ENCODE measurements at places on chromosomes 1 and 21. TPM values are rescaled to one million over a fixed set of nuclear protein-coding genes. Genes with fewer than 3 reads are reported as not detected.

EXOC8 gene
- total RNA-seq, result 13.3 TPM

KCNN3 gene
- 0.37 TPM for total RNA-seq

AK5 gene
- 5.6 TPM for total RNA-seq

BRINP2 gene
- 0.17 TPM for total RNA-seq

LIPI gene
- not detected for total RNA-seq

SLC45A3 gene
- 7.8 TPM for total RNA-seq

AZIN2 gene
- 0.20 TPM for total RNA-seq

SAMSN1 gene
- total RNA-seq, result 0.32 TPM

NOS1AP gene
- total RNA-seq, result 0.76 TPM

RGS7 gene
- 7.4 TPM for total RNA-seq

APCS gene
- total RNA-seq, result not detected

SMIM11 gene
- 29.9 TPM for total RNA-seq

PLA2G5 gene
- total RNA-seq, result 0.84 TPM

HOOK1 gene
- not detected for total RNA-seq

LRRC7 gene
- 0.49 TPM for total RNA-seq

NIBAN1 gene
- 36.0 TPM for total RNA-seq

TMEM52 gene
- total RNA-seq, result not detected

MECR gene
- 14.3 TPM for total RNA-seq

VTCN1 gene
- not detected for total RNA-seq

COL8A2 gene
- 1.7 TPM for total RNA-seq

MAP3K21 gene
- total RNA-seq, result 3.6 TPM

AMY1A gene
- not detected for total RNA-seq

CHAF1B gene
- 14.4 TPM for total RNA-seq

MFN2 gene
- 47.1 TPM for total RNA-seq

CFHR2 gene
- total RNA-seq, result not detected

CTSS gene
- 26.7 TPM for total RNA-seq

FCGR2B gene
- total RNA-seq, result not detected

KIF2C gene
- 127 TPM for total RNA-seq

SPRR4 gene
- total RNA-seq, result not detected

ALDH9A1 gene
- total RNA-seq, result 55.9 TPM

OLFML3 gene
- total RNA-seq, result 5.2 TPM

GIPC2 gene
- 1.0 TPM for total RNA-seq

ZFYVE9 gene
- total RNA-seq, result 9.2 TPM

NID1 gene
- 60.4 TPM for total RNA-seq

HSPB7 gene
- 1.9 TPM for total RNA-seq

KCNA3 gene
- not detected for total RNA-seq

Data from M059J (cell line).